Cortex of kidney (tissue), 1 donor: ENCODE measurements at places on chromosomes 4 and X.

DNA sequence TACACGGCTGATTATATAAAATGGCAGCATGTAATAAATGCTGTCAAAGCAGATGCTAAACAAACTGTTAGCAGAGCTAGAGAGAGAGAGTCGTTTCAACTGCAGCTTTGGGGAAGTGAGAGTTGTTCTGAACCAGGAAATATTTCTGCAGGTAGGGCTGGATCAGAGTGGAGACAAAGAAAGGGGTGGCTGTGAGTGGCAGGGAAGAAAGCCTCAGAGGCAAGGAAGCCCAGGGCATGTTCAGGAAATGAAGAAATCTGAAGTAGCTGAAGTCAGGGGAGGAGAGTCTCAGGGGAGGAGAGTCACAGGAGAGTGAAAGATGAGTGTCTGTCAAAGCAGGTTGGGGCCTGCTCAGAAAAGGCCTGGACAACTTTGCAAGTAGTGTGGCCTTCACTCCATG, 48.4 kb upstream of the RPS6KA3 start:
- DNase-seq = no peak

GRCh38 chr4:100100985-100101384, 89.3 kb downstream of the DDIT4L start:
- DNase-seq = no peak

GRCh38 chr4:90120037-90120436, 7.2 kb upstream of the CCSER1 start:
- no peak for DNase-seq

DNA sequence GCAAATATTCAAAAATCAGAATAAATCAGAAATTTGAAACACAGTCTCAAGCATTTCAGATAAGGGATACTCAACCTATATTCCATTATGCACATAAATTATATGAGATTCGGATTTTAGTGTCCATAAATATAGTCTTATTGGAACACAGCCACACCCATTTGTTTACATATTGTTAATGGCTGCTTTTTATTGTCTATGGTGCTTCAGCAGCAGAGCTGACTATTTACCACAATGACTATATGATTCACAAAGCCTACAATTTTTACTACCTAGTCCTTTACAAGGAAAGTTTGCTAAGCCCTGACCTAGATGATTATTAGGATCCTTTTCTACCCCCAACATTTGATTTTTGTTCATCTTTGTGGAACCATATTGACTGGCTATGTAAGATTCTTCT, 63.9 kb downstream of the IL1RAPL1 start:
- DNase-seq = no peak

GRCh38 chr4:2911868-2912267, 51.3 kb downstream of the NOP14 start:
- DNase-seq = no peak

GRCh38 chrX:120468479-120468824, 644 bp downstream of the LAMP2 start:
- DNase-seq = no peak

DNA sequence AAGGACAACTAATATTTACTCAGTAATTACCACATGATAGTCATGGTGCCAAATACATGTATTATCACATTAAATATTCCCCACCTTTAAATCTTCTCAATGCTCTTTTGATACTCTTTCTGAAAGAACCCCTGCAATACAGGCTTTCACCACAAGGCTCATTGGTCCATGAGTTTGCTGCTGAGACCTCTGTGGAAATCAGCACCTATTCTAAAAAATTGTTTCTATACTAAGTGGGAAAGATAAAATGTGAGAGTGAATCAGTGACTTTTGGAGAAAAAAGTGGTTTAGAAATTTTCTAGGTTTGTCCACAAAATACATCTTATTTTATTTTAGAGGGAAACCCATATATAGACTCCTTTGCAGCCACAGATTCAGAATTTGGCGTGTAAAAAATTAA, 257.3 kb downstream of the ZIC3 start:
- DNase-seq = no peak

GRCh38 chr4:152164561-152164960, 371.3 kb downstream of the FBXW7 start:
- no peak for DNase-seq

DNA sequence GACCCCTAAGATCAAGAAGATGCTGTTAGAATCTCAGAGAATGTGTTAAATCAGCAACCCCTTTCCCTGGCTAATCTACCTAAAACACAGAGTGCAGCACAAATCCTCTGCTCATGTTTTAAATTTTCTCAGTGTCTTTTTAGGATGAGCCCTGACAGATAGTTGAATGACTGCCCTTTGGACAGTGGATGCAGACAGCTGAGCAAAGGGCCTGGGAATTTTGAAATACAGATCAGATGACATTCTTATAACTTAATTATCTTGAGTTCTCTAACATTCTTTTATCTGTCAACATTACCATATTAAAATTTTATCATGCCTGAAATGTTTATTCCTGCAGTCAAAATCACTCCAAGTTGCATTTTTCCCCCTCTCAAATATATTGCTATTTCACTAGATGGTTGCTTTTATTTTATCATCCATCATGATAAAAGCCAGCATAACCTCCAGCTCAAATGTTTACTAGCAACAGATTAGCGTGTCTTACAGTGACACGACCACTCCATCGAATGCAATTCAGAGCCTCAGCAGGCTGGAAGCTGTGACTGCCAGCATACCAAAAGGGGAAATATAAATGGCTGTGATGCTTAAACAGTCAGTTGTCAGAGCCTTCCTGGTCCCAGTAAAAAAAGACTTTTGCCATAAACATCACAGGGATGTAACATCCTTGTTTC, 22.8 kb upstream of the ARHGAP24 start:
- no peak for DNase-seq

DNA sequence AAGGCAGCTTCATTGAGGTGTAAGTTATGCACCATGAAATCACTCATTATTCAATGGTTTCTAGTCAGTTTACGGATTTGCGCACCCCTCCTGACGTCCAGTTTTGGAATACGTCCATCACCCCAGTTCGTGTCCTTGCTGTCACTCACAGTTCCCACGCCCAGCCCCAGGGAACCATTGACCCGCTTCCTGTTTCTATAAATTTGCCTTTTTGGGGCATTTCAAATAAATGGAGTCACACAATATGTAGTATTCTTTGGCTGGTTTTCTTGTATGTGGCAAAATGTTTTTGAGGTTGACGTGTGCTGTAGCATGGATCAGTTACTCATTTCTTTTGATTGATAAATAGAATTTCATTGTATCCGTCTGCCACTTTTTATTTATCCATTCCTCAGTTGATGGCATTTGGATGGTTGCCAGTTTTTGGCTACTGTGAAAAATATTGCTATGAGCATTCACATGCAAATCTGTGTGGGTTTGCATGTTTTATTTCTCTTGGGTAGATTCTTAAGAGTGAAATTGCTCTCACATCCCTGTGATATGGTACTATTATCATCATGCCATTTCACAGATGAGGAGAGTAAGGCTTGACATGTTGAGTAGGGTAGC, 18.4 kb upstream of the SORCS2 start:
- no peak for DNase-seq

DNA sequence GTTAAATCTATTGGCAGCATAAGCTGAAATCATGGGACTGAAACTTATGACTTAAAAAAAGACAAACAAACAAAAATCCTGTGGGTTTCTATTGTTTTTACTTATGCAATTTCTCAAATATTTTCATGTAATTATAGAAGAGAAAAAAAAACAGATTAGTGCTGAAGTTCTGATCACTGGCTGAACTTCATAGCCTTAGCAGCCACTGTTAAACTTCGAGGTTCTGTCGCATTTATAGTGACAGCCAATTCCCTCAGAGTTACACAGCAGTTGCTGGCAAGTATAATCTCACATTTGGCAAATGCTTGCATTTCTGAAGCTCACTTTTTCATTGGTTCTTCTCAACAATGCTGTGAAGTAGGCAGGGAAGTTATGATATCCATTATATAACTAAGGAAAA, 748.9 kb upstream of the MAGEB2 start:
- DNase-seq = no peak
